ENCODE measurements at places on chromosomes 13 and 19.
A peak's percentile ranks its signal among the peaks of the same experiment; 100 is the strongest.

DNA sequence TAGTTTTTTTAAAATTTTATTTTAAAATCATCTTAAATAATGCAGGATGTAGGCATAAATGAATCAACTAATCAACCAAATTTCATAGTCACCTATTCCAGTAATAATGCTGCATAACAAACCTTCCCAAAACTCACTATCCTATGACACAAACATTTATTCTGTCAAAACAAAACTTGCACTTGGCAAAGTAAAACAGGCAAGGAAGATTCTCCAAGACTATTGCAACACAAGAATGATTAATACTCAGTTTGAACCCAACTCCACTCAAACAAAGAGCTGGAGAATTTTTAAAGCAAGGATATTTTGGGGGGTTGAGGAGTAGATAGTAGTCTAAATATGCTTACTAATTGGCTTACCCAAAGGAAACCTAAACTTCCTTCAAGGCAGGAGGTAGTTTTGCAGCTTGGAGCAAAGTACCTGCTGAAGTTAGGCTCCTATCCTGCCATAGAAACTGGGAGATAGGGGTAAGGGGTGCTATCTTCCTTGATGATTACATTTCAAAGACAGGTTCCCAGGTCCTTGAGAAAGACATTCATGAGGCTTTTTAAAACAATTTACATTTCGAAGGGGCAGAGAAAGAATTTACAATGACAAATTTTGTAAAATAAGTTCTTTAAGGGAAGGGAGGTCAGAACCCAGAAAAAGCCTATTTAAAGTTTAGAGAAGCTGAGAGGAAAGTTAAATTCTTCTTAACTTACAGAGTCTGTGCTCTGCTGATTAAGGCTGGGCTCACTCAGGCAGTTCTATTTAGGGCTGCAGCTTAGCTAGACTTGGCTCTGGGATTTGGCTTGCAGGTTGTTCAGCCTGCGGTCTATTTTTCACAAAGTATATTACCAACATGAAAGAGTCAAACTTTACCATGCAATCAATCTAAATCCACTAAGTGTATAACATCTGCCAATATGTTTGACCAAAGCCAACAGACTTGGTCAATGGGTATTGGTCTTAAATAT is 549.0 kb downstream of the KCTD12 start:
- DNase-seq: no peak

GRCh38 chr19:13526552-13526951 is 20.3 kb upstream of the CACNA1A start:
- DNase-seq: no peak

DNA sequence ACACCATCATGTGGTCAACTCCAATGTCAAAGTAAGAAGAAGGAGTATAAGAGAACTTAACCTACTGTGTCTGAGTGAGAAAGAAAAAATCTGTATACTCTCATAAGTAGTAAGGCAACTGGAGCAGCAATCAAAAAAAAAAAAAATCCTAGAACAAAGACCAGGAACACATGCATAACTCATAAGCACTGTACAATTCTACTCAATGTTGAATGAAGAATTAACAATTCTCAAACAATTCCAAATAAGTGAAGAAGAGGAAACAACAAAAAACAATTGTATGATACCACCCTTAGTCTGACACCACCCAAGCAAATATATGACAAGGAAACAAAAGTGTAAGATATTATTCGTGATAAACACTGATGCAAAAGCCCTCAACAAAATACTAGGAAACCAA is 24.6 kb downstream of the ZNF160 start:
- DNase-seq: no peak

GRCh38 chr13:39599842-39600241 is 3.2 kb downstream of the LHFPL6 start:
- DNase-seq: no peak

DNA sequence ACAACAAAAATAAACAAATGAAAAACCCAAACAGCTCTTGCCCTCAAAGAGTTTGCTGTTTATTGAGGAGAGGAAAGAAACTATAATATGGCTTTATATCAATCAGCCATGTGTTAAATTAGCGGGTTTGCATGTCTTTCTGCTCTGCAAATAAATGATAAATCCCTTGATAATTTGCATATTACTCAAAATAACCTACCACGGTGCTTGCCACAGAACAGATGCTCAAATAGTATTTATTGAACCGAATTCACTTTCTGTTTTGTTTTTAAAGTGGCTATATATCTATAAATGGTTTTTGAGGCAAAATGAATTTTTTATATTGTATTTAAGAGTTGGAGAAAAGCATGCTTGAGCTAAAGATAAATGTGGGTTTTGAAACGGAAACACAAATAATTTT is 428.1 kb downstream of the ITGBL1 start:
- no peak for DNase-seq

DNA sequence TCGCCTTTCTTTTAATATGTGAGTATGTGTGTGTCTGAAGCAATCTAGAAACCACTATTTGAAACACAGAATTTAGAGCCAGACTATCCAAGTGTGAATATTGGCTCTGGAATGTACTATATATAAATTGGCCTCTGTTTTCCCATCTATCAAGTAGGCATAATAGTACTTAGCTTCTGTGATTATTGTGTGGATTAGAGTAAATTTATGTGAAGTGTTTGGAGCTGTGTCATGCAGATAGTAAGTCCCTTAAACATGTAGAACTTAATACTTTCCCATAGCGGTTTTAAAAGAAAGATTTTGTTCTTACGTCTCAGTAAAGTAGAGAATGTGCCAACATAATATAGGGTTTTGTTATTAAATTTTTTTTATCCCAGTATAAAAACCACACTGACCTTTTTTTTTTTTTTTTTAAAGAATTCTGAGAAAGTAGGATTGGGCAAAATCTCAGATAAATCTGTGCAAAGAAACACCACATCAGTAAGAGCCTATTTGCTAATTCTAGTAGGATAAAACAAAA is 432.3 kb downstream of the RFC3 start:
- no peak for DNase-seq

DNA sequence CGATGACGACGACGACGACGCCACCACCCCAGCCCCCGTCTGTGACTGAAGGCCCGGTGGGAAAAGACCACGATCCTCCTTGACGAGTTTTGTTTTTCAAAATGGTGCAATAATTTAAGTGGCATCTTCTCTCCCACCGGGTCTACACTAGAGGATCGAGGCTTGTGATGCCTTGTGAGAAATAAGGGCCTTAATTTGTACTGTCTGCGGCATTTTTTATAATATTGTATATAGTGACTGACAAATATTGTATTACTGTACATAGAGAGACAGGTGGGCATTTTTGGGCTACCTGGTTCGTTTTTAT is 2.5 kb downstream of the KLF2 start:
- no peak for DNase-seq

- DNase-seq: no peak
These were observed 10.3 kb upstream of the GARIN5A start for GRCh38 chr19:50486823-50487515.

DNA sequence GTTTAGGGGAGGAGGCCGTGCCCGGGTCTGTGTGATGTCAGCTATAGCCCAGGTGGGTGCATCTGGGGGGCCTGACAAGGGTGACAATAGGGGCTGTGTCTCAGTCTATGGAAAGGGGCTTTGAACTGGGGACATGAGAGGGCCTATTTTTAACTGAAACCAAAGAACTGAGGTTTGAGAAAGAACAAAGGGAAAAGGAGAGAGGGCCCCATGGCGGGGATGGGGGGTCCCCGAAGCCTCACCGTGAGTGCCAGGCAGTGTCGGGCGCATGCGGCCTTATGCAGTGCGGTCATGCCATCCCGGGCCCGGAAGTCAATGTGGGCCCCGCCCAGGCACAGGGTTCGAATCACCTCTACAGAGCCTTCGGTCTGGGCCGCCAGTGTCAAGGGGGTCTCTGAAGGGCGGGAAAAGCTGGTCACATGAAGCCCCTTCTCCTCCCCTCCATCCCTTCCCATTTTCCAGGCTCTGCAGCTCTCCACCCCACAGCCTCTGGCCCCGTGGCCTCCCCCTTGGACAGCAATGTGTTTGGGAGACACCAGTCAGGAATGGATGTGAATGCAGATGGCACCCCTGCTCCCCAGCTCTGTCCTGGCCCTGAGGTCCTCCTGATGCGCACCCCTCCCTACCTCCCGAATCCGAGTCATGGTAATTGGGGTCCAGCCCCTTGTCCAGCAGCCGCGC is 5.9 kb downstream of the SHANK1 start:
- DNase-seq: no peak

GRCh38 chr19:10344780-10345179 is 5.4 kb upstream of the ICAM3 start:
- DNase-seq: no peak

DNA sequence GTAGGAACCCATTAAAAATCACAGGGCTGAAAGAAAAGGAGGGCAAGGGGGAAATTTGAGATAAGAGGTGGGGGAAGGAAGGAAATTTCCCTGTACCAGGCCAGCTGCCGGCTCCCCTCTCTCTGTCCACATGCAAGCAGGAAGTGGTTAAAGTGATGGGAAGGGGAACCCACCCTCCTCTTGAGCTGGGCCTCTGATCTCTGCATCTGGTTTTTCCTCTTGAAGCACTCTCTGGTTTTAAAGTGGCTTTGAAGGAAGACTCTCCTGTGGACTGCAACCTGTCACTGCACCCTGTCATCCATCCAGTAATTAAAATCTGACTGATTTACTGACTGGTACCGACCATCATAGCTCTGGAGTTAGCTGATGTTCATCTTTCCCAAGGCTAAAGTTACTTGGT is 239.6 kb downstream of the TSHZ3 start:
- no peak for DNase-seq

GRCh38 chr19:38654628-38655055 is 7.2 kb downstream of the ACTN4 start:
- DNase-seq: no peak

GRCh38 chr19:35478794-35479677 is 11.2 kb downstream of the KRTDAP start:
- no peak for DNase-seq

DNA sequence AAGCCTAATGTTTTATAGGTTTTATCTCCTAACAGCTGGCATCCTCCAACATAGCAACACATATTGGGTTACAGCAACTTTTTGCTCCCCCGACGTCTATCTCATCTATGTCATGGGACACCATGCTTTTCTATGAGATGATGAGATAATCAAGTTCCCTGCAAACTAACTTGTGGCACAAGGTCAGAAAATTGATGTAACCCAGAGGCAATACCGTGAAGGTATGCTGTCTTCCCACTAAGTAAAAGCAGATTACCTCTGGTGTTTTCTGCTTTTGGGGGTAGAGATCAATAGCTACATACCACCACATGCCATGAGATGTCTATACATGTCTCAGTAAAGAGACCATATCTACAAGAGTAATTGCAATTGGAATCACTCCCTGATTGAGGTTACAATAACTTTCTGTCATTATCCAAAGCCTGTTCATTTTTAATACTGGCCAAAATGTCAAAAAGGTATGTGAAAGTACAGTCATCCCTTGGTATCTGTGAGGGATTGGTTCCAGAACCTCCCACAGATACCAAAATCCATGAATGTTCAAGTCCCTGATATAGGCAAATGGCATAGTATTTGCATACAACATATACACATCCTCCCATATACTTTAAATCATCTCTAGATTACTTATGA is 131.3 kb downstream of the CYSLTR2 start:
- no peak for DNase-seq

GRCh38 chr19:6481541-6482342 is at the start of gene DENND1C:
Gene DENND1C, minus strand, starts transcription at chr19:6481787. Its CDS starts 92 bp downstream, at chr19:6481695.
- peak; percentile 55 for DNase-seq

GRCh38 chr19:30374865-30375552 is 2.8 kb downstream of the ZNF536 start:
- no peak for DNase-seq

DNA sequence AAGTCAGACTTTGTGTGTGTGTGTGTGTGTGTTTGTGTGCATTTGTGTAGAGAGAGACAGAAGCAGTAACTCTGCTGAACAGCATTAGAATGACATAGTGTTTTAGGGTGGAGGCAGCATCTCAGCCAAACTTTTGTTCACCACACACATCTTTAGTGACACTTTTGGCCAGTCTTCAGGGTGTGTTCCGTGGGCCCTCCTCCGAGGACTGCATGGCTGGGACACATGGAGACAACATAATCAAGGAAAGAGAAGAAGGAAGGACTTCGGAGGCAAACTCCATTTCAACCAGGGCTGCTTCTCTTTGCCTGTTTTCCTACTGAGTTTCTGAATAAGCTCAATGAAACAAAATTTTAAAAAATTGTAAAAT is 205.1 kb downstream of the LHFPL6 start:
- DNase-seq: no peak

- DNase-seq: no peak
These were observed 1634.2 kb downstream of the PCDH9 start for GRCh38 chr13:65595916-65596315.

- DNase-seq: no peak
These were observed 26.3 kb upstream of the SLC15A1 start for GRCh38 chr13:98778749-98779148.

- no peak for DNase-seq
These were observed 258.8 kb upstream of the IRS2 start for GRCh38 chr13:110045202-110045601.

DNA sequence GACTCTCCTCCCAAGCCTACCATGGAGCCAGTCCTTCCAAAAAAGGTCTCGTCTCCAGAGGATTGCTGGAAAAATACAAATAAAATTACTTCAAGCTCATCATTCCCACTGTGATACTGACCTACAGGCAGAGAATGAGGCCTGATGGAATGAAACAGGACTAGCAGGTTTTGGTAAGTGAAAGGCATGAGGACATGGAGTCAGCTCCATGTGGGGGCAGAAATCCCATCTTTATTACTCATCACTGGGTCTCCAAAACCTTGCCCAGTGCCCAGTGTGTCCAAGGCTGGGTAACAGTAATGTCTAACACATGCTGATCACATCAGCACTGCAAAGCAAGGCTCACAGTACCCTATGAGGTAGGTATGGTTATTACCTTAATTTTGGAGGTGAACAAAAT is 235.4 kb downstream of the DNAJC15 start:
- no peak for DNase-seq

DNA sequence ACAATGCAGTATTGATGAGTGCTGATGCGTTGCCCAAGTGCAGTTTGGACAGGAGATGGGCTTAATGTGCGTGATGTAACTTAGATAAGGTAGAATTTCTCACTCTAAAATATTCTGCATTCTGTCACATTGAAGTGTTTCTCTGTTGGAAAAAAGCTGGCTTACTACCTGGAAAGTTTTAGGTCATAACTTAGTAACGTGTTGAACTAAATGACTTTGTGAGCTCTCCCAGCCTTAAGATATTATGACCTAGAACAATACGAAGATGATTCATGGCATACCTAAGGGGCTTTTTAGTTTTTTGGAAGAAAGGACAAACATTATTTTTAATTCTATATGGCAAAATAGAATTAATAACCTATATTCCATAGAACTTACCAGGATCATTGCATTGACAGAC is 9.0 kb downstream of the UFM1 start:
- no peak for DNase-seq

- no peak for DNase-seq
These were observed 9.5 kb upstream of the VSTM2B start for GRCh38 chr19:29516358-29516725.

Data from AML-193 (cell line).